ENCODE measurements at places on chromosomes 7 and 10.

DNA sequence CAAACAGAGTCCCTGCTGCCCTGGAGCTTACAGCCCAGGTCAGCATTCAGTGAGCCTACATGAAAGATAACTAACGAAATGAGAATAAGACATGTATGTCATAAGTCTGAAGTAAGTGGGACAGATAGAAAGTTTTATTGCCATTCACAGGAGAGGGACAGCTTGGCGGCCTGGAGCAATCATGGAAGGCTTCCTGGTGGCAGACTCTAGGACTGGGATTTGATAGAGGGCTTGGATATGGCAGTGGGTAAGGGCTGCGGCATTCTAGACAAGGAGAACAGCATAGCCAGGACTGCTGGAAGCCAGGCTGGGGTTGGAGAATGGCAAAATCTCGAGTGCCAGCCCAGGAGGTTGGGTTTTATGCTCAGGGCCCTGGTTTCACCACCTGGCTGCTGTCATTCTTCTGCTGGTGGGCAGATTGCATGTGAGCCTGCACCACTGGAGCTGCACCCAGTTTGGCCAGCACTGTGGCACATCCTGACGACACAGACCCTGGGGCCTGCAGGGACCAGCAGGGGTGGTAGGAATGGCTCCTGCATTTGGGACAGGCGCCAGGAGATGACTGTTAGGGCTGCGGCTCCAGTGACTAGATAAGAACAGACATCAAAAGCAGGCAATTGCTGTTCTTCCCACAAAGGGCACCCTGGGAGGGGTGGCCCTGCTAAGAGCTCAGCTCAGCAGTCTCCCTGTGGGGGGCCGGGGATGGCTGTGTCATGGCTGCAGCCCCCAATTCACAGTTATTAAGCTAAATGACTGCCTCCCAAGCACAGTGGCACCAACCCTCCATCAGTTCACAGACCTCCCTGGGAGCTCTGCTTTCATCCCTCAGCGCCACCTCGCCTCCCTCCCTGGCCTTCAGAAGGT is 161.1 kb downstream of the RPS24 start:
- no peak for DNase-seq

- no peak for DNase-seq
These were observed 84.7 kb downstream of the NKX6-2 start for GRCh38 chr10:132701099-132701845.

GRCh38 chr7:30303312-30304039 is 19.1 kb downstream of the ZNRF2 start:
- DNase-seq = no peak

DNA sequence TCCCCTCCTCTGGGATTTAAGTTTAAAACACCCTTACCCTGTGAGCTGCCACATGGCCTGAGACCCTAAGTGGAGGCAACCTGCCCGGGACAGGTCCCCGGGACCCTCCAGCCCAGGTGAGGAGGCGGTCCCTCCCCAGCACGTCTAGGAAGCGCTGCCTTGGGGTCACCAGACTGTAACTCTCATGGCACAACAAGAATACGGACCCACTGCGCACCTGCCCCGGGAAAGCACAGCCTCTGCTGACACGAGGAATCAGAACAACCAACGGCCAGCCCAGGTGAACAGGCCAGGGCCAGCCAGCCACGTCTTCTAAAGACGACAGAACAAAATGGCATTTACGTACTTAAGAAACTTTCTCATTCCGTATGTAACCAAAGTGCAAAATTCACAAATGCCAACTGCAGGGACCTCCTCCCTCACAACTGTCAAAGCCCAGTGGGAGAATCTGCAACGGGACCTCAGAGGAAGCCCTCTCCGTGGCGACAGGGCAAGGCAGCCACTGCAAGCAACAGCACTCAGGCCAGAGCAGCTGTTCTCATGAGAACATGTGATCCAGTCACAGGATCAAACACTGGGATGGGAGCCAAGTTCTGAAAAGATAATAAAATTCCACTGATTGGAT is 208.4 kb downstream of the DIP2C start:
- DNase-seq = no peak

DNA sequence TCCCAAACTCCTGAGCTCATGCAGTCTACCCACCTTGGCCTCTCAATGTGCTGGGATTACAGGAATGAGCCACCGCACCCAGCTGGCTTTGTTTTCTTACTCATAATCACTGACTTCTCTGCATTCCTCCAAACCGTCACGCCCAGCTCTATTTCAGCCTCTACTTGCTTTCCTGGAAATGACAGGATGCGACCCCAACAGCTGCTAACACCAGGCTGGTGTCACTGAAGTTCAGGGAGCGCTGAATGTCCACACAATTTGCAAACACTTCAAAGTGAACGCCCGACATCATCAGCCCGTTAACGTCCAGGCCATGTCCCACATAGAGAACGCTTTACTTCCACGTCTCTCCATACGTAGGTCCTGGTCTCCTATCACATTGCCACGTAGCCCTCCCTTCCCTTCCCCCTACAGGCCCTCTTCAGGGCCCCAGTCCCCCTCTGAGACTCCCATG is 12.8 kb upstream of the PROSER2 start:
- no peak for DNase-seq

DNA sequence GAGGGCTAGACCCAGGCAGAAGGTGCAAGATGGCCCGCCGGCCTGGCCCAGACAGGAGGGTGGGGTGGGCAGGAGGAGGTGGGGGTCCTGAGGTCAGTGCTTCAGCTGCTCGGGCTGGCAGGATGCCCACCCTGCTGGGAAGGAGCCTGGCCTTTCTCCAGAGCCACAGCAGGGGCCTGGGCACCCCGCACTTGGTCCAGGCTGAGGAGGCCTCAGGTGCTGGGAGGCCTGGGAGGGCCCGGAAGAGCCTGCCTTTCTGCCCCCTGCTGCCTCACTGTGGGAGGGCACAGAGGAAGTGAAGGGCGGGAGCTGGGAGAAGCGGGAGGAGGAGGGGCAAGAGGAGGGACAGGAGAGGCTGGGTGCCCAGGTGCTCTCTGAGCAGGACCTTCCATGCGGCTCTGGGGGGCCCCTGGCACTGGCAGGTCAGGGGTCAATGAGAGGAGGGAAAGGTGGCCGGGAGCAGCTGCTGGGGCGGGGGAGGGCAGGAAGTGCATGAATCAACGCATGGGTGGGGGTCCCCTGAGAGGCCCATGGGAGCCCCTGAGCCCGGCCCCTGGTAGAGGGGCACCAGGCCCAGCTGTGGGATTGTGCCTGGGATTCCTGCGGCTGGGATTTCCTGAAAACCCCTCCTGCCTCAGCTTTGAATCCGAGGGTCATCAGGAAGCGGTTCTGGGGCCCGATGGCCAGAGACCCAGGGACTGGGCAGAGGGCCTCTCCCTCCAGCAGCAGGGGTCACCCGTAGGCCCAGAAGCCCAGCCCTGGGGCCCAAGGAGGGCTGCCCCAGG is 49.9 kb downstream of the PWWP2B start:
- DNase-seq = peak; percentile 64

DNA sequence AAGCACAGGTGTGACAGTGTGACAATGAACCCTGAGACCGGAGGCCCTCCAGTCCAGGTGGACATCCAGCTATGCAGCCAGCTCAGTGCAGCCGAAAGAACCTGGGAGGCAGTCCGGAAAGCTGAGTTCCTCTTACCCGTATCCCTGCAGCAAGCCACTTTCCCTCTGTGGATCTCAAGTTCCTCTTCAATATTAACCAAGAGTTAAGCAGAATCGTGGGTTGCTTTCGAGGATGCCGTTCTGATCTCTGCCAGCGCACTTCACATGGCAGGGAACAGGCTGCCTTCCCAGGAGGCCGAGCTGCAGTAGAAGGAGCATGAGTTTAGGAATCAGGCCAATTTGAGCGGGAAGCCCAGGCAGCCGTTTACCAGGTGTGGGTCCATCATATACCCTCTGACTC is 591.6 kb downstream of the SDK1 start:
- DNase-seq = no peak

DNA sequence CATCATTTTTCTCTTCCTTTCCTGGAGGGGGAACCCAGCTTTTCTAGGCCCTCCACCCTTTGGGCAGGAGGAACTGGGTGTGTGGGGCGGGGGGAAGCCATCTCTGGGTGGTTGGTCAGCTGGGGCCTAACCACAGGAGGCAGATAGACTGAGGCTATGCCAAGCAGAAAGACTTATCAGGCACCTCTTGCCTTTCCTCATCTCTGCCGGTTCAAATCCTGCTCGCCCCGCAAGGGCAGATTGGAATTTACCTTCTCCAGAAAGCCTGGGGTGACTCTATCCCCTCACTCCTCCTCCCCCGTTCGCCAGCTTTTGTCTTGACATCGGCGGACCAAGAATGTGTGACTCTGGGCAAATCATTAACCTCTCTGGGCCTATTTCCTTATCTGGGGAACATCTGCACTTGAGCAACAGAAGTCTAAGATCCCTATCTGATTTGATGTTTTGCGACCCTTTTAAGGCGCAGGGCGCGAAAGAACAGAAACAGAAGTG is 584 bp upstream of the GARS1 start:
- no peak for DNase-seq

DNA sequence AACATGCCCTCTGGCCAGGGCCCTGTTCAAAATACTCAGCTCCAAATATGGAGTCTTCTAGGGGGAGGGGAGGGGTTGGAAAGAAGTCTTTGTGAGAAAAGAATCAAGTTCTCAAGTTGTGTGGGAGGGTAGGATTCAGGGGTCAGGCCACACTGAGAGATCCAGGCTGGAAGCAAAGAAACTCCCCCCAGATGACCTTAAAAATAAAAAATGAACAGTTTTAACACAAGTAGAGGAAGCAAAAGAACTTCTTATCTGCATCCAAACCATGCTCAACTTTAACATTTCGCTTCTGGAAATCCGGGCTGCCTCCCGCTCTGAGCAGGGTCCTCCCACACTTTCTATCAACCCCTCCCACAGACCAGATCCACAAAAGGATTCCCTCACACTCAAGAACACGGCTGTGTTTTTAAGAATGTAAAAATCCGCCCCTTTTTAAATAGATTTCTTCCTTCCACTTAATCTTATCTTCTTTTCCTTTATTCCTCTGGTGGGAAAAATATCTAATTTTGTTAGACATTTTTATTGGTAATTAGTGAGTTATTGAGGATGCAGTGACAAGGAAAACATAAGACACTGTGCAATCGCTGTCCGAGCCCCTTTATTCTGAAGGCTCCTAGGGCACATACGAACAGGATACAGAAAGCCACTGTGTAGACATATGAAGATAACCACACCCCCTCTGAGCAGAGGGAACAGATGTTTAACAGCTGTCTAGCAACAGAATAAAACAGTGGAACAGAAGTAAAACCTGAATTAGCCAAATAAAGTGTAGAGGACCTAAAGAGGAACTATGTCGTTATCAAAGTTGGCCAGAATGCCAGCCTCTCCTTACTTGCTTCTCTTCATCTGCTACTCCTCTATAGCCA is 43.8 kb downstream of the CYTH3 start:
- peak; percentile 95 for DNase-seq

DNA sequence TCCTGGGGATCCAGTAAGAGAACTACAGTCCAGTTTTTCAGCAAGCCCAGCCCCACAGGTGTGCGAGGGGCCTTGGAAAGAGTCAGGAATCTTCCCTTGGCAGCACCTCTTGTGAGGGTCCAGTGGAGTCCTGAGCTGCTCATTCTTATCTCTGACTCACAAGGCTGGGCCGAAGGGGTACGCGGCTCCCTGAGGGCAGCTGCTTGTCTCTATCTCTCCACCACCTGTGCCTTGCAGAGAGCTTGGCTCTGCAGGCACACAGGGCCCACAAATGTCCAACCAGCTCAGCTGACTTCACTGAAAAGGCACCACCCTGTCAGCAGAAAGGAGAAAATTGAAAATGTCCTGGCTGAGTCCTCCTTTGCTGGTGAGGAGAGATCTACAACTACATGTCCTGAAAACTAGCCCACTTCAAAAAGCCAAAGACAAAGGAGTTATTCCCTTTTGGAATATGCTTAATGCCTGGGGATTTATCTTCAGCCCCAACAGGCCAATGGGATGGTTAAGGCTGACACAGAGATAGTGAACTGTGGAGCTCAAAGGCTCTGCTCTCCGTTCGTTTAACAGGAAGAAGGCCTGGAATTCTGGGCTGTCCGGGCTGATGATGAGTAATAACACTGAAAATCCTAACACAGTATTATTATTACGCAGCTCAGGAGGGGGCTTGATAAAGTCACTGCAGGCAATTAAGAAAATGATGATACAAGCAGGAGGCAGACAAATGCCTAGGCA is 23.4 kb downstream of the UROS start:
- no peak for DNase-seq

GRCh38 chr10:123835575-123835974 is 56.0 kb downstream of the CPXM2 start:
- DNase-seq = no peak

- no peak for DNase-seq
These were observed 64.4 kb downstream of the PROSER2 start for GRCh38 chr10:11887381-11888227.

DNA sequence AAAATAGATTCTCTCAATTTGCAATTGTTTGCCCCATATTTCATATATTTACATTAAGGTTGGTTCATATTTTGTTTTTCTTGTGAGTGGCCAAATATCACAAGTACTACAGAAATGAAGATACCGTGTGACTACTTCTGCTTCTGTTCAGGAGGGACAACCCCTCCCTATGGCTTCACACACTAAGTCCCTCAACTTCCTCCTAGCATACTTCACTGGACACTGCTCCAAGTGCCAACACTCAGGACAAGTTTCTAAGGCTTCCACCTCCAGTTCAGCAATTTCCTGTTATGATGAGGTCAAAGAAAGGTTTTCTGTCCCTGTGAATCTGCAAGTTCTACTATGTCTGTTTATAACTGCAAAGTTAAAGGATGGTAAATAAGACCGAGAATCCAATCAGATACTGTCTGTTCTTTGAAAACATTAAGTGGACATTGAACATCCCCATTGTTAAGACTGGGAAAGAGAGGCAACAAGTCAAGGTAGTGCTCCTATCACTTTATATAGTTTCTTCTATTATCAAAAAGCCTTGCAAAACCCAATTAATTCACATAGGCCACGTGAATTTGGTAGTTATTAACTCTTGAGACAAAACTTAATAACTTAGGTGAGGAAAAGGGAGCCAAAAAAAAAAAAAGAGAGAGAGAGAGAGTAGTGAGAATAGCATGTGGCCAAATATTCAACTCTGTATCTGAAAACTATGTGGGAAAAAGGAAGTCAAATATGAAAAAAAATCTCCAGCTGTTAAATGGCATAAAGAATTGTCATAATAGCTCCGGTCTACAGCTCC is 81.3 kb upstream of the DKK1 start:
- DNase-seq = peak; percentile 12

DNA sequence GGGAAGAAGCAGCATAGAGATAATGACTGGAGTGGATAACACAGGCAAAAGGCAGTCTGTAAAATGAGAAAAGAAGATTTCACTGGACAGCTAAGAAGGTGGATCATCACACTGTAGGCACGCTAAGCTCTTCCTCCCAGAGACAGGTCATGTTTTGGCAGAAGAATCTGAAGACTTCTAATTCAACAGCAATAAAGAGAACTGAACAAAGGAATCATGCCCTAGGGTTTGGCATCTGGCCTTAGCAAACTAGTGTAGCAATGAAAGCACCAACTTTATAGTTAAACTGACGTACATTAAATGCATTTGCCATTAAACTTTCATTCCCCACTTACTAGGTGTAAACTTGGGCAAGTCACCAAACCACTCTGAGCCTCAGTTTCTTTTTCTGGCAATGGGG is 84.4 kb upstream of the SEM1 start:
- DNase-seq = no peak

GRCh38 chr10:3995302-3996210 is 210.5 kb upstream of the KLF6 start:
- no peak for DNase-seq
